Stimulated activated CD8-positive, alpha-beta memory T cell treated with anti-CD3 and anti-CD28 coated beads, Interleukin-15, amount 100 ng/mL, for 48 hours (primary cell): ENCODE measurements at places on chromosomes 2 and 18.

DNA sequence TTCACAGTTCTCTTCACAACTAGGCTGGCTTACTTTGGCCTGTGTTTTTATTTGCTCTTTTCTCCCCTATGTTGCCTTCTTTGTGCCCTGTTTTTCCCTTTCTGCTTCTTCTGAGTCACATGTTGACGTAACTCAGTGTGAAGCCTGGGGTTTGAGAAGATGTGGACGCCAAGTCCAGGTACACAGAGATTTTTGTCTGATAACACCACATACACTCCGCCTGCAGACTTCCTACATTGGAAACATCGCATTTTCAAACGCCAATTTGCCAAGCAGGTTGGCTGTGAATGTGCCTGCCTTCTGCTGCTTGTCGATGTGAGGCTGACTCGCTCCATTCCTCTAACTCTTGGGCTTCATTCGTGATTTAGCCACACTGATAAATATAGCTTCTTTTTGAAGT, 62.6 kb upstream of the FN1 start:
- DNase-seq, result no peak

- DNase-seq, result no peak
Measured at GRCh38 chr2:13537771-13538349, 821.1 kb downstream of the TRIB2 start.

GRCh38 chr2:158459161-158460003, 2.6 kb downstream of the PKP4 start:
- DNase-seq, result no peak

GRCh38 chr2:23441414-23441813, 56.4 kb downstream of the KLHL29 start:
- no peak for DNase-seq

GRCh38 chr18:62881509-62882016, 166.2 kb downstream of the PHLPP1 start:
- DNase-seq, result no peak

GRCh38 chr2:16204886-16205620, 264.7 kb downstream of the MYCN start:
- no peak for DNase-seq

DNA sequence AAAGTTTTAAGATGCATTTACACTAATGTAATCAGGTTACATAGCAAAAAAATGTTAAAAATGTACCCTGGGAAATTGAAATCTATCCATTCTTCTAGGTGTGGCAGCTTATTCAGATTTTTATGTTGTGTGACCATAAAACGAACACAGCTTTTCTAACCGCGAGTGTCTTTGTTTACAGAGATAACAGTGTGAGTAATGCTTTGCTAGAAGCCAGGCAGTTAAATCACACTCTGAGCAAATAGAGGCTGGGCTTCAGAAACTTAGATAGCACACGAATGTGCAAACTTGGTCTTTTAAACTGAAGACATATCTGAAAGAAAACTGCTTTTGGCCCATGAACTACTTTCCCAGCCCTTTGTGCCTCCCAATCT, 116.1 kb downstream of the SPTBN1 start:
- DNase-seq, result no peak

- DNase-seq, result no peak
Measured at GRCh38 chr18:59308938-59309260, 9.6 kb downstream of the CPLX4 start.

- DNase-seq, result no peak
Measured at GRCh38 chr2:42046819-42047487, 868 bp upstream of the PKDCC start.

GRCh38 chr2:169036736-169037440, 5.8 kb upstream of the ABCB11 start:
- no peak for DNase-seq

DNA sequence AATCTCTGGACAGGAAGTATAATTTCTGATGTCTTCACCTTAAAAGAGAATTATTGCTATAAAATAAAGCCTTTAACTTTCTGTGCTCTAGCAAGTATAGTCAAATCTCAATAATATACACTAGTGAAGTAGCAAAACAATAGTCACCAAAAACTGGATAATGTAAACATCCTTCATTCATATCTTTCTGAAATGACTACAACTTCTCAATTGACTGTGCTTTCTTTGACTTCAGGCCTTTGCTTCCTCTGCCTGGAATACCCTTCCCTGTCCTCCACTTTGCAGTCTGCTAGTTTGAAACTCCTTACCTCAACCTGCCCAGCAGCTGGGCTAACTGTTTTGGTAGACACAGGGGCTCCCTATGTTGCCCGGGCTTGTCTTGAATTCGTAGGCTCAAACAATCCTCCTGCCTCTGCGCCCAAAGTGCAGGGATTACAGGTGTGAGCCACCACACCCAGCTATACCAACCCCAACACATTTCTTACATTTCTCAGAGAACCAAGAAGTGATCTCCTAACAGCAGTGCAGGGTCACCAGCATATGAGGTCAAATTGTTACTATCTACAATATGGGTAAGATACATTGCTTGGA, 6.6 kb upstream of the PCBP1 start:
- no peak for DNase-seq

DNA sequence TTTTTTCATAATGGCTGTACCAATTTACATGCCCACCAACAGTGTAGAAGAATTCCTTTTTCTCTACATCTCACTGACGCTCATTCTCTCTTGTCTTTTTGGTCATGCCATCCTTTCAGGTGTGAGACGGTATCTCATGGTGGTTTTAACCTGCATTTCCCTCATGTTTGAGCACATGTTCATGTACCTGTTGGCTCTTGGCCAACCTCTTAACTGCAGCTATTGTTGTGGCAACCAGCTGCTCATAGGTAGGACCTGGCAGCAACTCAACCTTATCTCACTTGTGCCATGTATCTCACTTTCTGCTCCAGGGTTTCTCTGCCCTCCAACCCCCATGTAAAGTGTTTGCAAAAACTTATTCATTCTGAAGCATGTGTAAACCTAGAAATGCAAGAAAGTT, 167.5 kb downstream of the UPP2 start:
- DNase-seq, result no peak

- no peak for DNase-seq
Measured at GRCh38 chr18:46051731-46052461, 20.2 kb downstream of the PSTPIP2 start.

DNA sequence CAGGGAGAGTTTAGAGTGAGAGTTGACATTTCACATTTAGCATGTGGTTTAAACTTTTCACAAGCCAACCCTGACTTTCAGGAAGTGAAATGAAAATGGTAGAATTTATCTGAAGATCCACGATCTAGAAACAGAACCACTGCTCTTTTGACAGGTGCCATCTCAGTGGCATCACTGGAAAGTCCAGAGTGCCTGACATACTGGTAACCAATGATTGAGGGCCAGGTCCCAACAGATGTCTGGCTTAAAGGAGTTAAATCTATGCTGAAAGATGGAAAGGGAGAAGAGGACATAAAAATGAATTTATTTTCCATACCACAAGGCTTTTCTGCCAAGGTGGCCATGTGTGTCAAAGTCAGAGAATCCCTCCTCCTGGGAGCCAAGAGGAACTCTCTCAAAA, 2.7 kb downstream of the IL36G start:
- no peak for DNase-seq

- DNase-seq, result no peak
Measured at GRCh38 chr18:38606841-38607240, 1041.2 kb upstream of the CELF4 start.

GRCh38 chr2:18304849-18305248, 255.6 kb downstream of the RDH14 start:
- DNase-seq, result no peak

GRCh38 chr2:6764968-6765723, 100.6 kb downstream of the CMPK2 start:
- no peak for DNase-seq

DNA sequence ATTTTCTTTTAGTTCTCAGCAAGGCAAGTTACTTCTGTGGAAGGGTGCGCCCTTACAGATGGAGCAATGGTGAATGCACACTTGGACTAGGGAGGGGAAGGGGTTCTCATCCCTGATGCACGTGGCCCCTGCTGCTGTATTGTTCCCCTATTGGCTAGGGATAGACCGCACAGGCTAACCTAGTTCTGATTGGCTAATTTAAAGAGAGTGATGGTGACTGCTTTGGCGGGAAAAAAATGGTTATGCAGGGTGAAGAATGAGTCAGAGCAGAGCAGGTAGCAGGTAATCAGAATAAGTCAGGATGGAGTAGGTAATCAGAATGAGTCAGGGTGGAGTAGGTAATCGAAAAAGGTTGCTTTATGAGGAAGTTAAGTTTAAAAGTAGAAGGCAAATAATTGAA, 171.5 kb downstream of the MTCL1 start:
- no peak for DNase-seq
